ENCODE measurements at places on chromosomes 3 and 15.
A peak's percentile ranks its signal among the peaks of the same experiment; 100 is the strongest.

DNA sequence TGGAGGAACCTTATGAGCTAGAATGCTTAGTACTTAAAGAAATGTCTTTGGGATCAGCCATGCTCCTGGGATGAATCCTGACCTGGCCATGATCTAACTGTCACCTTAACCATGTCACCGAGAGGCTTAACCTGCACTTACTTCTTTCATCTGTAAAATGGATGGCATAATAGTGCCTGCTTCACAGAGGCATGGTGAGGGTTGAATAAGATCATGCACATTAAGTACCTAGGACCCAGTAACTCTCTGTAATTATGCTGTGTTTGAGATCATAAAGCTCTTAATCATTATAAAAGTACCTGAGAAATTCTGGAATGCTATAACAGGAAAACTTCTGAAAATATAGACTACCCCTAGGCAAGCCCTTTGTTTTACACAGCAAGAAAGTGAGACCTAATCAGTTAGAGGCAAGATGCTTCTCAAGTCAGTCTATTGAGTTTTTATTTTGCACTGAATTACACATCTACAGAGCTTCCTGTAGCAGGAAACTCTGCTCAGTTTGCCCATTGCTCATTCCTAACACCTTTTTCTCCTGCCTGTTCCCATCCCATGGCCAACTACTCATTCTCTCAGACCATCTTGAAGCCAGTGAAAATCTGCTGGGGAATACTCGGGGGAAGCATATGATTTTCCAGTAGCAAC, 1015.5 kb upstream of the CFAP20DC start:
- no peak for DNase-seq

- DNase-seq: no peak
These were observed 408.0 kb downstream of the TBL1XR1 start for GRCh38 chr3:176789281-176789705.

- DNase-seq: no peak
These were observed 333.5 kb upstream of the AZI2 start for GRCh38 chr3:28682121-28682520.

GRCh38 chr15:89186803-89187202, 34.6 kb downstream of the RLBP1 start:
- DNase-seq: no peak

- no peak for DNase-seq
These were observed 51.2 kb upstream of the TNIK start for GRCh38 chr3:171511450-171511849.

DNA sequence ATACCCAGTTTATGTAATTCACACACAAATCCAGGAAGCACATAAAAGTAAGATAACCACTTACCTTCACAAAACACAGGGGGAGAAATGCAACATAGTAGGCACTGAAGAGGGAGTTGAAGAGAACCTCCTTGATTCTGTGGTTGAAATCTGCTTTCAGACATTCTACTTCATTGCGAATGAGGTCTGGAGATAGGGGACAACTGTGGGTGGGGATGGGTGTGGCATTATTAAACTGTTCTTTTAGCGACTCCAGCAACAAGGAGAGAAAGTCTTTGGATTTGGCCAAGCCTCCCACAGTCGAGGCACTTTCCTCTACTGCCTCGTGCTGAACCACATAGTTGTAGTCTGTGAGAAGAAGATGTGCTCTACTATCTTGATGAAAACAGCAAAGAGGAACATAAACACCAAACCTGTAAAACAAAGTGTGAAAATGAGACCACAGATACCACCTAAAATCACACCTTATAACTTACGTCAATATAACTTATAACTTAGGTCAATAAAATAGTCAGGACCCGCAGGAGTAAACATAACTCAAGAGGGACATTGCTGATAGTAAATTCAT, 25.6 kb downstream of the TMEM39A start:
- DNase-seq: no peak

- no peak for DNase-seq
These were observed 48.1 kb downstream of the HCN4 start for GRCh38 chr15:73320619-73321180.

- no peak for DNase-seq
These were observed 581.1 kb downstream of the ZNF385D start for GRCh38 chr3:21169948-21170347.

DNA sequence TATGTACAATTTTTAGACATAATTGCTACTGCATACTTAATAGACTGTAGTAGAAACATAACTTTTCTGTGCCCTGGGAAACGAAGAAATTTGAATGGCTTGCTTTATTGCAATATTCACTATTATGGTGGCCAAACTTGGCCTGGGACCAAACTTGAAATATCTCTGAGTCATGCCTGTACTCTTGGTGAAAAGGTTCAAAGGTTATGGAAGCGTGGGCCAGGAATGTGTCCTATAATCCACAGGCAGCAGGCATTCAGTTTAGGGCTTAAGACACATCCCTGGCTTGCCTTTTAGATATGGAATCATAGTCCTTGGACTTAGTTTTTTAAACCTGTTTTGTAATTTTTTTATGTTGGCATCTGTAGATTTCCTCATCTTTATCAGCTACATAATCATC, 124.3 kb downstream of the LRIG1 start:
- DNase-seq: no peak

DNA sequence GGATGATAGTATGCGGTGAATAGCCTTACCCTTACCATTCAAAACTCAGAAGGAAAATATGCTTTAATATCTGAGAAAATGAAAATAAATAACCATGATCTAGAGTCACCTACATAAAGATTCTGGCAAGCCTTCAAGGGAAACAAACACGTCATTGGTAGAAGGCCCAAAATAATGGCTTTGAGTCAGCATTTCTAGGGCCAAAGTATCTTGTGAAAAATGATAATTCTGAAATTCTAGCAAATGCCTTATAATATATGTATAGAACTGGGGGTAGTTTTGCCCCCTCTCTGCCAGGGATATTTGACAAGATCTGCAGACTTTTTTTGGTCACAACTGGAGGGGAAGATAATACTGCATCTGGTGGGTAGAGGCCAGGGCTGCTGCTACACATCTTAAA, 15.4 kb downstream of the PLSCR1 start:
- no peak for DNase-seq

GRCh38 chr3:115284980-115285379, 137.9 kb upstream of the ZBTB20 start:
- DNase-seq: no peak

- no peak for DNase-seq
These were observed 24.0 kb upstream of the C3orf70 start for GRCh38 chr3:185176750-185177359.

GRCh38 chr15:72786676-72787345, 3.3 kb upstream of the ADPGK start:
- DNase-seq: no peak

- DNase-seq: no peak
These were observed 75.6 kb upstream of the CHRNB4 start for GRCh38 chr15:78716651-78717050.

DNA sequence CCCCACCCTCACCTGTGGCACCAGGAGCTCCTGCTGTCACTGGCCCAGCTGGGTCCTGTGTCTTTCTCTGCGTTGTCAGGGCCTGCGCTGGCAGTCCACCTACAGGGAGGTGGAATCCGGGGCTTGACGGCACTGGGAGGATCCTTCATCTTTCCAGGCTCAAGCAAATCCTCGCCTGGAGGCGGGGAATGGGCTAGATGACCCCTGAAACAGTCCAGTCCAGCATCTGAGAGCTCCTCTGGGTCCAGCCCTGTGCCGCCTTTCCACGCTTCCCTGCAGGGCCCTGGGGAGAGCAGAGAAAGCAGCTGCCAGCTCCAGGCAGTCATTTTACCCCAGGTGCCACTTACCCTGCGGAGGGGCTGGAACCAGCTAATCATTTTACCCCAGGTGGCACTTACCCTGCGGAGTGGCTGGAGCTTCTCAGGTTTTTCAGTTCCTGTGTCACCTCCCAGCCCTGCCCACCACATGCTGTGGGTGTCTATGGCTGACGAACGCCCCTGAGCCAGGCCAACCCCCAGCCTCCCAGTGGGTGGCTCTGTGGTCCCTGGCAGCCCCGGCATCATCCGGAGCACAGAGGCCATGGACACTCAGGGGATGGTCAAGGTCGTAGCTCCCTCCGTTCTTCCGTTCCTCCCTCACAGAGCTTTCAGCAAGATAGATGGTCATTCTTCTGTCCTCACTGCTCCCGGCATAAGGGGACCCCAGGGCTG, 17.9 kb upstream of the ADIPOQ start:
- no peak for DNase-seq

GRCh38 chr3:128077665-128078064, 25.4 kb downstream of the SEC61A1 start:
- no peak for DNase-seq

- DNase-seq: no peak
These were observed 555.6 kb upstream of the RGMA start for GRCh38 chr15:93644595-93644994.

DNA sequence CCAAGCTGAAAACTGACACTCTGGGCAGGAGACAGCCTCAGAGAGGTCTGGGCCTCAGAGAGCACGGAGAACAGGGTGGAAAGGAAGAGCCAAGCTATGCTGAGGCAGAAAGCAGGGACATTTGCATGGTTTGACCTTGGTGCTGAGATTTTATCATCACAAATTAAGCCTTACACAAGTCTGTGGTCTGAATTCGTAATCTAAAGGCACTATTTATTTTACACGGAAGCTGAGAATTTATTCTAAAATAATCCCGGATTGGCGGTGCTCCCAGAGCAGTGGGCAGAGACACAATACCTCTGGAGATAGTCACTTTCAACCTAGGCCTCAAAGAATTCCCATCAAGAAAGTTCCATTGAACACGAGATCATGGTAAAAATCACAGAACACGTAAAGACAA, 47.5 kb downstream of the CFAP92 start:
- no peak for DNase-seq

DNA sequence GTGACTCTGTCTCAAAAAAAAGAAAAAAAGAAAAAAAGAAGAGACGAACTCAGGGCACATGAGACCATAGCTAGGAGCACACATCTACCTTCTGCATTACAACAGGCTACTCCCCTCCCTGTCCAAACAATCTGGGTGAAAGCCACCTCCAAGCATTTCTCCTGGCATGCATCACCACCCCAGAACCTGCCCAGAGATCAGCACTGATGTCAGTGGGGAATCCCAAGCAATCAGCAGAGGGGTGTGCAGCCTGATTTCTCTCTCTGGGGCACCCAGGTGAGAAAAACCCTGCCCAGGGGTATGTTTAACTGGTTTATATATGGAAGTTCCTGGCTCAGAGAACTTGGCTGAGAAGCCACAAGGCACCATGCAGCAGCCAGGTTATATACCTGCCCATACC, 59.4 kb downstream of the CDC25A start:
- DNase-seq: no peak

GRCh38 chr3:126912027-126912422, 70.9 kb upstream of the PLXNA1 start:
- DNase-seq: no peak

- DNase-seq: no peak
These were observed 26.9 kb downstream of the GTF2E1 start for GRCh38 chr3:120769436-120769835.

DNA sequence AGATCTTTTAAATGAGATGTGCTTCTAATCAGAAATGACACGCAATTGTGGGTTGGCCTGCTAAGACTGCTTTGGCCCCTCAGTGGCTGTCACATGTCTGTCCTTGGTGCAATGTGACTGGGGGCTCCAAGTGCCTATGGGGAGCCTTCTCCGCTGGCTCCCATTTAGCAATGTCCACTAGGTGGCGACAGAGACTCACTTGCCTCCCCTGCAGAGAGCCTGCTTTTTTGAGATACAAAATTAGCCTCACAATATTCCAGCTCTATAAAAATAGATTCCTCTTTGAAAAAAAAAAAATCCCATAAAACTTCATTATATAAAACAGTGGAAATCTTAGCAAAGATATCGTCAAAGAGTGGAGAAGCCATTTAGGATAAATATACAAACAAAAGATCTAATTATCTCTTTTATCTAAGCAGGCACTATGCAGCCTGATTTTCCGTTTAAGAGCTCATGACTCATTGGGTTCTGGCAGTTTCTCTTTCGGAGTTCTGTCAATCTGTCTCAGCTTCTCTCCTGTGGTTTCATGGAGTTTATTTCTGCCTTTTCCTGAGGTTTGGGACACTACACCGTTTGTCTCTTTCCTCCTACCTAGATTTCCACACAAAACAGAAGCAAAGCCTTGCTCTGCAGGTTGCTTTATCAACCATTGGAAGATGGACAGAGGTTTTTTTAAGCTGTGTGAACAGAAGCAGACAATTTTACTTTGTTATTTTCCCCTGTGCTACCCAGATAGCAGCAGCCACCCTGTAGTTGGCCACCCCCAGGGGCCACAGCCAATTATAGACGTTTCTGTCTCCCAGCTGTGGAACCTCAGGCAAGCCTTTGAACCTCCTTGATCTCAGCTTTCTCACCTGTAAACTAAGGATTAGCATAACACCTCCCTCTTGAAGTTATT, 68.4 kb upstream of the TNFAIP8L3 start:
- DNase-seq: peak; percentile 31

Data from GDM1 (cell line).